Stimulated activated CD4-positive, alpha-beta T cell treated with anti-CD3 and anti-CD28 coated beads, Interleukin-4, amount 100 ng/mL, for 48 hours (primary cell): ENCODE measurements at places on chromosomes 3 and 15.
A peak's percentile ranks its signal among the peaks of the same experiment; 100 is the strongest.

- no peak for DNase-seq
These were observed 192.5 kb downstream of the RSL24D1 start for GRCh38 chr15:55003965-55004873.

- no peak for DNase-seq
These were observed 100.8 kb downstream of the ADAMTS9 start for GRCh38 chr3:64586952-64587351.

DNA sequence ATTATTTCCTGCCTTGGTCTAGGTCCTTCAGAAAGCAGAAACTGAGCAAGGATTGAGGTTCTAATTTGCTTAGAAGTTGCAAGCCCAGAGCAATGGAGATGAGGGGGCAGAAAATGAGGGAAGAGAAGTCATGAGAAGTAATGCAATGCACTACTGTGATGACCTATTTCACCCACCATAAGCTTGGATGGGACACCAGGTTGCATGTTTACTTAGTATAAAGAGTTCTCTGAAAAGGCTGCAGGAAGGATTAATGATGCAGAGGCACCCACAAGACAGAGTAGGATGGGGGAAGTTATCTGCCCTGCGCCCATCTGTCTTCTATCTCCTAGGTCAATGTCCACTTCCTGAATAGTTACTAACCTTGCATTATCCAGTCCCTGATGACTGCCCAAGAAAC is 84.8 kb upstream of the SNRK start:
- DNase-seq, result no peak

GRCh38 chr15:65653341-65653740 is 31.6 kb downstream of the SLC24A1 start:
- no peak for DNase-seq

GRCh38 chr3:42012383-42012934 is 50.6 kb upstream of the ULK4 start:
- no peak for DNase-seq

DNA sequence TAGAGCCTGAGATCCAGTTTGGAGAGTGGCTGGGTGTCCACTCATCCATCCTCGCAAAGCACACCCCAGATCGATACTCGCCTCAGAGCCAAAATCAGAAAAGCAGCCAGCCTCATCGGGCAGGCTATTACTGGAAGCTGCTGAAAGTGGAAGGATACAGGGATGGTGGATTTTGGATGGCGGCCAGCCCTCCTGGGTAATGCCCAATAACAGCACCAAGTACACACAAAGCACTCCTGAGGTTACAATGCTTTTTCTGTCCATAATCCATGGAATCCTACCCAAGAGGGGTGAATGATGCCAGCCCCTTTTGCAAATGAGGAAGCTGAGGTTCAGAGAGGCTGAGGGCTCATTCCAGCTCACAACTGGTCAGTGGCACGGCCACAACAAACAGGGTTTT is 93.1 kb upstream of the SLC6A11 start:
- no peak for DNase-seq

GRCh38 chr3:195876297-195877064 is 31.9 kb downstream of the TNK2 start:
- peak; percentile 10 for DNase-seq

DNA sequence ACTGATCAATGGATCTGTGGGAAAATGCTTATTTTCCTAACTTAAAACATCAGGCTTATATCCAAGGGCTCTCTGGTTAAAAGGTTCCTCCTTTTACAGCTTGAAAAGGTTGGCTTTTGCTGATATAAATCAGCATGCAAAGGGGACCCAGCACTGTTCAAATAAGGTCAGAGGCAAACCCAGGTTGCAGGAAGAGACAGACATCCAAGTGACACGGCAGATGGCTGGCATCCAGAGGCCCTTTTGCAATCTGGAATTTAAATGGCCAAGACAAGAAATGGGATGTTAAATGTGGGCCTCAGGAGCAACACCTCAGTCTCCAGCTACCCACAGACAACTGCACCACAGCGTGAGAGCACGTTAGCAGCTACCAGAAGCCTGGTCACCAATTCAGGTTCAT is 6.3 kb downstream of the SH3BP5 start:
- DNase-seq, result no peak
